ENCODE measurements at places on chromosomes 13 and 19. TPM values are rescaled to one million over a fixed set of nuclear protein-coding genes. Genes with fewer than 3 reads are reported as not detected.

The ZNF443 gene
- polyA plus RNA-seq: 0.48 TPM

The FCAR gene
- not detected for polyA plus RNA-seq

DNA sequence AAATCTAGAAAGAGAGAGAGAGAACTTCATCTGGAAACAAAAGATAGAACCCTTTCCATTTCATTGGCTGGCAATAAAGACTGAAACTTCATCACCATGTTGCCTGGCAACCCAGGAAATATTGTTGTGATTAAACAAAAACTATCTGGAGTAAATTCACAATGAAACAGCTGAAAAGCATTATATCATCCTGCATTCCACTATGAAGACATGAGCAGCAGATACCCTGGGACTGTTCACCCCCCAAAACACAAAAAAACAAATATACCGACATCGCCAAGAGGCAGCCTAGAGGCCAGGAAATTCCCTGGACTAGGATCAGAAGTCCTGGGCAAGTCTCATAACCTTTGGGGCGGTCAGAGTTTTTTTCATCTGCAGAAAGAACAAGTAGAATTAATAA is 158.3 kb downstream of the FOXO1 start:
- DNase-seq: peak; percentile 96

DNA sequence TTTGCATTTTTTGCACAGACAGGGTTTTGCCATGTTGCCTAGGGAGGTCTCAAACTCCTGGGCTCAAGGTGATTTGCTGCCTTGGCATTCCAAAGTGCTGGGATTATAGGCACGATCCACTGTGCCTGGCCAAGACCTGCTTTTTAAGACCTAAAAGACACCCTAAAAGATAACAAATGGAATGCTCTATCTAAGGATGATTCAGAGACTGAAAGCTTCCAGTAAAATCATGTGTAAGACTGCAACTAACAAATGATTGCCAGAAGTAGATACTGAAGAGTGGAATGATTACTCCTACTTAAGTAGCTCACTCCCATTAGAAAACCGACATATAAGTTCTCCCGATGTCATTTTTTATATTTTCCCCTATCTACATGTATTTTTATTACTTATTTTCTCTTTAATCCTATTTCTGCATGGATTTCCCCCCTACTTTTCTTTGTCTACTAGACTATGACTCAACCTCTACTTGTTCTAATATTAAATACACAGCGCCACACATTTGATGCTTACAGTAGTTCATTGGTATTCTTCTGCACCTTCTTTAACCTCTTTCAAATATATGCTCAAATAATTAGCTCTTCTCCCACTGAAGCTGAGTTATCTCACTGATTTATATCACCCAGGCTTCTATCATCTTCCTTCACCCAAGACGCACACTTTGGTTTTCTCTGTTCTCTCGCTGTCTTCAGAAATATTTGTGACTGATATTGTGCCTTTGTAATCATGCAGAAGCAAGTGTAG is 32.2 kb upstream of the KLF12 start:
- no peak for DNase-seq

GRCh38 chr19:27776020-27776419 is 1436.9 kb downstream of the UQCRFS1 start:
- DNase-seq: no peak

- DNase-seq: peak; percentile 98
Measured at GRCh38 chr19:44741841-44742329, 6.6 kb upstream of the BCL3 start.

DNA sequence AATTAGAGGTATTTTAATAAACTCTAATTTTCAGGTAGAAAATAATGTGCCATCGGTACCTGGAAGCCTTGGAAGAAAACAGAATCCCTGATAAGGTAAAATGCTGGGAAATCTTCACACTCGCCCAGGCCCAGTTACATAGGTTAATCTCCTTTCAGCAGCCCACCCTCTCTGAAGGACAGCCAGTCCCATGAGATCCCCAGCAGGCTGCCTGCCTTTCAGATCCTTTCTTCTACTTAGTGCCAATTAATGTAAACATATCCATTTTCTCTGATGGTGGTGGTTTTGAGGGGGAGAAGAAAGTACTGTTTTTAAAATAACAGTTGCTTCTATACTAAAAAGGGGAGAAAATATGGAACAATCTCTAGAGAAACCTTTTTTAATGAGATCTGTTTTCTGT is 12.2 kb downstream of the SMAD9 start:
- DNase-seq: no peak

GRCh38 chr19:50401605-50402450 is 16.9 kb upstream of the SPIB start:
- no peak for DNase-seq

- DNase-seq: no peak
Measured at GRCh38 chr13:71659404-71659803, 207.6 kb downstream of the DACH1 start.

DNA sequence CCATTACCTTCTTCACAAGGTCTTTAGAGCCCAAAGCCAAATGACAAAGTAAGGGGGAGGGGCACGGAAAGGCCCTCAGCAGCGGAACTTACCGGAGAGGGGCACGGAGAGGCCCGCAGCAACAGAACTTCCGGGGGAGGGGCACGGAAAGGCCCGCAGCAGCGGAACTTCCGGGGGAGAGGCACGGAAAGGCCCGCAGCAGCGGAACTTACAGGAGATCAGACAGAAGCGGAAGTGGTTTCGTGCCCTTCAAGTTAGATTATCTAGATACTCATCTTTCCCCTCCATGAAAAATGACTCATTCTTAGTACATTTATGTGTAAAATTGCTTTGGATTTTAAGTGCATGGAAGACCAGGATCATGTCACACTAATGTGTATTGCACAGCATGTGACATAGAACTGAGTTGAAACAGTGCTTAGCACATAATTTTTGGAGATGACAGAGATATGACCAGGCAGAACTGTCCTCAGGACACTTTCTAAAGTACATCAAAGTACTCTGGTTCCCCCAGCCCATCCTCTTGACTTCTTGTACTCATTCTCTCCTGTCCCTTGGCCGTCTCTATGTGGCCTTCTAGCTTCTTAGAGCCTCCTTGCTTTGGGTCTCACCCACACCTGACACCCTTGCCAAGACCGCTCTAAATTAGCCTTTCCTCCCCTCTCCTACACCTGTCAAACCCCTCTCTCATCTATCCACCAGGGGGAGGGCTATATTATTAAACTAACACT is 25.7 kb upstream of the TPTE2 start:
- DNase-seq: no peak

The FXYD3 gene
- not detected for polyA plus RNA-seq

The SHC2 gene
- polyA plus RNA-seq: 11.8 TPM

DNA sequence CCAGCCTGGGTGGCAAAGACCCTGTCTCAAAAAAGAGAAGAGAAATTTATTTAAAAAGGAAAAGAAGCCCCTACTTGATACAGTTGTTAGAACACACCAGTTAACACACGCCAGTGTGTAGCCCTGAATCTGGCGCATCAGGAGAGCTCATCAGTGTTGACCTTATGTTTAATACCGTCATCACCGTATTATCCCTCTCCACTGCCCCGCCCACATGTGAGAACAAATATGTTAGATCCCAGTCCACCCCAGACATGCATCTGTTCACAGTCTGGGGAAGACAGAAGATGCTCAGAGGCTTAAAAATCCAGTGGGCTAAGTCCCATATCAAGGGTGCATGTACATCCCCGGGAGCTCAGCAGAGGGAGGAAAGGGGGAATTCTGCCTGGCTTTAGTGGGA is 155.2 kb downstream of the DPF1 start:
- DNase-seq: no peak

- DNase-seq: no peak
Measured at GRCh38 chr19:7912144-7912696, 2.4 kb upstream of the TGFBR3L start.

DNA sequence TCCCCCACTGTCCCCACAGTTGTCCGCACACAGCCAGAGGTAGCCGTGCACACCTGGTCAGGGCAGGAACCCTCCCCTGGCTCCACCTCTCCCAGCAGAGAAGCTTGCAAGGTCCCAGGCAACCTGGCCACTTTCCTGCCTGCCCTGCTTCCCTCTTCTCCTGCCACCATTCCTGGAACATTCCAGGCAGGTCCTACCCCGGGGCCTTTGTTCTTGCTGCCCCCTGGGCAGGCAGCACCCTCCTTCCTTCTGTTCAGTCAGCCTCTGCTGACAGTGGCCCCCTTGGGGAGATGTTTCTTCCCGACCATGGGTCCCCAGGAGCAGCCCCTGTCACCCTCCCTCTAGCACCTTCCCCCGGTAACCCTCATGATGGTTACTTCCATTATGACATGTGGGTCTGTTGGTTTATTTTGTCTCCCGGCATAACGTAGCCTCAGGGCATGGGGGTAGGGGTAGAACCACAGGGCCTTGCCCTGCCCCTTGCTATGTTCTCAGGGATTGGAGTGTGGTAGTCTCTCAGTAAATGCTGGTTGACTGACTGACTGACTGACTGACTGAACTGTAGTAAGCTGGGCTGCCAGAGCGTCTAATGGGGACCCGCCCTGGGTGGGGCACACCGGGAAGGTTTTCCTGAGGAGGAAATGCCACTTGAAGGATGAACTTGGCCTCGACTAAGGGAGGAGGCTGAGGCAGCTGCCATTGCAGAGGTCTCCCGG is 10.8 kb downstream of the PAK4 start:
- DNase-seq: no peak

DNA sequence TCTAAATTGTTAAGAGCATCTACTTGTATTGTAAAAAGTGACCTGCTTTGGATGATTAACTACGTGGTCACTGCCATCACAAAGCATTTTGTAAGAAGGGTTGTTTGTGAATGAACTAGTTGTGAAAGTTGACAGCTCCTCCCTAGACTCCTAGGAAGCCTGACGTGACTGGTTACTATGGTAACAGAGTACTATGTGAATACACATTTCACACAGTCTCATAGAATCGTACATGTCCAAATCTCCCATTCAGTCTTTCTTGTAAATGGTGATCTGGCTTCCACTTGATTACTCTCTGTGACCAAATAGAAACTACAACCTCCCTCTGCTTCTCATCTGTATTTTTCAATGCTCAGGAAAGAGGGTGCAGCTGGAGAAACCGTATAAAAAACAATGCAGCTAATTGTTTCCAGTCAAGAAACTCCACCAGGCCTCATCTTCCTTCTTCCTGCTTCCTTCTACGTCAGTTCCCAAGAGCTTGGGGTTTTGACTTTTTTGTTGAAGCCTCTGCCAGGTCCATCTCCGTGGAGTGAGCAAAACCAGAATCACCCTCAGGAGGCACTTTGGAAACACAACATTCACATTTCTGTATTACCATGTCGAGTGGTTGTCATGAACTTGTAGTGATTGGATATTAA is 83.4 kb downstream of the GPC6 start:
- no peak for DNase-seq

Data from endothelial cell of umbilical vein (primary cell).